Stimulated activated CD8-positive, alpha-beta memory T cell treated with anti-CD3 and anti-CD28 coated beads, Interleukin-7, amount 100 ng/mL, for 4 hours (primary cell): ENCODE measurements at places on chromosomes 16 and 17.

GRCh38 chr17:57289130-57289529 is 32.8 kb downstream of the MSI2 start:
- no peak for DNase-seq

- no peak for DNase-seq
Observed at GRCh38 chr17:57451191-57451590, 194.9 kb downstream of the MSI2 start.

- no peak for DNase-seq
Observed at GRCh38 chr16:30947859-30948666, 805 bp upstream of the ORAI3 start.

GRCh38 chr16:84138824-84139627 is 6.0 kb downstream of the HSDL1 start:
- no peak for DNase-seq

- no peak for DNase-seq
Observed at GRCh38 chr17:15431196-15431595, 36.2 kb downstream of the CDRT4 start.

GRCh38 chr16:25035494-25036405 is 20.6 kb upstream of the ARHGAP17 start:
- DNase-seq: no peak

DNA sequence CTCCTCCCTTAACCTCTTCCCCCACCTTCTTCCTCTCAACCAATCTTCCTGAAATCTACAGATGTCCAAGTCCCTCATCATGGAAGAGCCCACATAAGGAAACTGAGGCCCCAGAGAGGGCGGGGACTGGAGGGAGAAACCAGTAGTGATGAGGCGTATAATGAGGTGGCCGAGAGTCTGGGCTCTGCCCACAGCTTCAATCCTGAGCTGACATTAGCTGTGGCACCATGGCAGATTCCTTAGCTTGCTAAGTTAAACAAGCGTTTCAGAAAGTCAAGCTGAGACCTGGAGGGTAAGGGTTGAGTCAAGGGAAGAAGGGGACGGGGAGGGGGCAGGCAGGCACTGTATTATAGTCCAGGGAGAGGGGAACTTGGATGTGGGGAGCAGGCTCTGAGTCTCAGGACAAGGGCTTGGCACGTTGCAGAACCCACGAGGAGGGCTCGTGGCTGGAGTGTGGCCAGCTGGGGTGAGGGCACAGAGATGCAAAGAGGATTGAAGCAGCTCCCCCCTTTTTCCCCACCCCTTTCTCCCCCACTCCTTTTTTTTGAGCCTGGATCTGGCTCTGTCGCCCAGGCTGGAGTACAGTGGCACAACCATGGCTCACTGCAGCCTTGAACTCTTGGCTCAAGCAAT is 13.3 kb downstream of the ARHGAP23 start:
- no peak for DNase-seq

- DNase-seq: peak; percentile 62
Observed at GRCh38 chr17:68290268-68290954, 516 bp downstream of the SLC16A6 start.

DNA sequence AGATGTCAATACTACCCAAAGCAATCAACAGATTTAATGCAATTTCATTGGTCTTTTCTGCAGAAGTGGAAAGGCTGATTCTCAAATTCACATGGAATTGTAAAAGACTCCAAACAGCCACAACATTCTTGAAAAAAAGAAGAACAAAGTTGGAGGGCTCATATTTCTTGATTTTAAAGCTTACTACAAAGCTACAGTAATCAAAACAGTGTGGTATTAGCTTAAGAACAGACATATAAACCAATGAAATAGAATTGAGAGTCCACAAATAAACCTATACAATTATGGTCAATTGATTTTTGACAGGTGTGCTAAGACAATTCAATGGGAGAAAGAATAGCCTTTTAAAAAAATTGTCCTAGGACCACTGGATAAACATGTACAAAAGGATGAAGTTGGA is 14.4 kb upstream of the ABCC1 start:
- no peak for DNase-seq

GRCh38 chr17:50147841-50148225 is 2.6 kb downstream of the PPP1R9B start:
- no peak for DNase-seq

DNA sequence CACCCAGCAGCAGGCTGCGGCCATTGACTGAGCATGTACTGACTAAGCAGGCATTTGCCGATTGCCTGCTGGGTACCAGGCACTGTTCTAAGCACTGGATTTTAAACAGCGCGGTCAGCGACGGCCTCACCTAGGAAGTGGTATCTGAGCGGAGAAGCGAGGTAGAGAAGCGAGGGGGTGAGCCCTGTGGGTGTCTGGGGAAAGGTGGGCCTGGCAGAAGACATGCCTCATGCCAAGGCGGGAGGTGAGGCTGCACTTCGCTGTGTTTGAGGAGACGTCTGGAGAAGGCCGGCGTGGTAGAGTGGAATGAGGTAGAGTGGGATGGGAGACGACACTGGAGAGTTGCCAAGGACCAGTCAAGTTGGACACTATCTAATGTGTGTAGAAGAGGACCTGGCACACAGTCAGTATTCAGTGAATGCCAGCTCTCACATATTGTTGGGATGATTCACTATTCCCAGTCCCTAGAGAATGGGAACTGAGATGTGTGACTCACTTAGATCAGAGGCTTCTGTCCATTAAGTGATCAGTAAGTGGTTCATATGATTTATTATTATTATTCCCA is 14.4 kb downstream of the SYCE1L start:
- DNase-seq: no peak

DNA sequence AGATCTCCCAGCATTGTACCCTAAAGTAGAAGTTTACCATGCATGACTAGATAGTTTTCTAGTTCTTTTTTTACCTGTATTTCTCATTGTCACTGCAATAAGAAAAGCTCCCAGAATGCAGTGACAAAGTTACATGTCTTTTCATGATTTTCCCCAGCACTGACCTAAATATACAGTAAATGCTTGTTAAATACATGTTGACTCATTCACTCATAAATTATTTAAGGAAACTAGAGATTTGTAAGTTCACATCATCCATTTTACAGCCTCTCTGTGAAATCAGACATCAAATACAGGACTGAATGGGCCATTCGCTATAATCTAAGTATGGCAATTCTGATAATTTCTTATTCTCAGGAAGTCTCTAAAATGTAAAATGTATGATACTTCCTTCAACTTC is 258.9 kb upstream of the AXIN2 start:
- no peak for DNase-seq

GRCh38 chr16:83899272-83899897 is 470 bp downstream of the MLYCD start:
- DNase-seq: peak; percentile 48

GRCh38 chr17:78394209-78394608 is 15.8 kb downstream of the PGS1 start:
- no peak for DNase-seq

DNA sequence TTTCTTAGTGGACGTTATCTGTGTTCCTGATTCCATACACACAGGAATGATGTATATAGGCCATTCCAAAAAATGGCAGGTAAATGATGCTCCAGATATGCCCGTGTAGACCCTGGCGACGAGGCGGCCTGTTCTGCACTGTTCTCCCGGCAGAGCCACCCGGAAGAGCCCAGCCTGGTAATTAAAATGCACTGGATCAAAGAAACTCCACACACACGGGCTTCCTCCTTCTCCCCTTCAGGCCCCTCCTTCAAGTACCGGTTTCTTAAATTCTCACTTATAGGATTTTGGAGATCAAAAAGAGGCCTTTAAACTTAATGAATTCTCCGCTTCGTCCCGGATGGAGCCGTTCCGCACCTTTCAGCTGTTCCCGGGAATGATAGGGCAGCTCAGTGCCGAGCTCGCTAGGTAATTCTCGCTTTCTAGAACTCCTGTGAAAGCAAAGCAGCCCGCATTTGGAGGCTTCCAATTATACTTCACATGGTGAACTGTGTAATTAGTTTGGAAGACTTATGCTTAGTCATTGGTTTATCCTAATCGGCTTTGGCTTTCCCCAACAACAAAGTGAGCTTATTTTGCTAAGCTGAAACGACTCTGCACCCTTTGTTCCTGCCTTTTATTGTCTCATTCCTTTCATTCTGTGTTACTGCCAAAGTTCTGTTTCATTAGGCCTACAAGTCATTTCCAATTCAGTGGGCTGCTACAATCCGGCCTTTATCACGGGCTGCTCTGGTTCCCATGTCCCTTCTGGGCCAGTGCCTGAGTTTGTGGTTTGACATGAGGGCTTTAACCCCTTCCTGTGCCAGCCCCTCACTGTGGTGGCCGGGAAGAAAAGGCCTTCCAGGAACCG is 150.0 kb downstream of the MSI2 start:
- no peak for DNase-seq

- no peak for DNase-seq
Observed at GRCh38 chr16:54521327-54521726, 234.7 kb upstream of the IRX3 start.

DNA sequence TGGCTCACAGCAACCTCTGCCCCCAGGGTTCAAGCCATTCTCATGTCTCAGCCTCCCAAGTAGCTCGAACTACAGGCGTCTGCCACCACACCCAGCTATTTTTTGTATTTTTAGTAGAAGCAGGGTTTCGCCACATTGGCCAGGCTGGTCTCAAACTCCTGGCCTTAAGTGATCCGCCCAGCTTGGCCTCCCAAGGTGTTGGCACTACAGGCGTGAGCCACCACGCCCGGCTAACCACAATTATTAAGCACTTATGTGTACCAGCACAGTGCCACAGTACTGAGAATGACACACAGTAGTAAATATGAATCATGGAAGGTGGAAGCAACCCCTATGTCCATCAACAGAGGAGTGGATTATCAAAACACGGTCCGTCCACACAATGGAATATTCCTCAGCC is 49.8 kb downstream of the COTL1 start:
- no peak for DNase-seq

DNA sequence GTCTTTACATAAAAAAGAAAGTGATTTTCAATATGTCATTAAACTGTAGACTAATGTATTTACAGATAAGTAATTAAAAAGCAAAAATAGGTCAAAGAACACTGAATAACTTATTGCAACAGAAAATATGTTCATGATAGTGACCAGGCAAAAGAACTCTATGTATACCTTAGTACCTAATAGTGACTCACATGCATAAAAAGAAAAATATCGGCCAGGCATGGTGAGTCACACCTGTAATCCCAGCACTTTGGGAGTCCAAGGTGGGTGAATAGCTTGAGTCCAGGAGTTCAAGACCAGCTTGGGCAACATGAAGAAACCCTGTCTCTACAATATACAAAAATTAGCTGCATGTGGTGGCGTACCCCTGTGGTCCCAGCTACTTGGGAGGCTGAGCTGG is 33.0 kb upstream of the TOM1L1 start:
- no peak for DNase-seq

DNA sequence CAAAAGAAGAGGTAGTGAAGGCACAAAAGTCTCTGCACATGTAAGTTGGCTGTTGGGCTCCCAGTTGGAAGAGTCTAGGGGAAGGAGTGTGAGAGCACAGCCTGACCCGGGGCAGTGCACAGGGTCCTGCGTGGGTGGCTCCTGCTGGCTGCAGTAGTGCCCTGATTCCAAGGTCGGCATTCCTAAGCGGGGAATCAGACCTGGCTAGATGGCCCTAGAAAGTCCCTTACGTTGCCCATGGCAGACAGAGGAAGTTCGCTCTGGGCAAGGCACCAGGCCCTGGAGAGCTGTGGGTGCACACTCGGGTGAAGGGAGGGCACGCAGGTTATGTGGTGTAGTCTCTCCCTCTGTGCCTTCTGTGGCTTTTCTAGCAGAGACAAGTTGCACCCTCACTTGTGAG is 22.8 kb upstream of the SLC5A11 start:
- DNase-seq: no peak

GRCh38 chr17:39755554-39756379 is 18.0 kb downstream of the GRB7 start:
- DNase-seq: peak; percentile 59

- no peak for DNase-seq
Observed at GRCh38 chr16:85390511-85391174, 222.5 kb upstream of the GSE1 start.

GRCh38 chr17:45247429-45248131 is 14.3 kb downstream of the SPATA32 start:
- DNase-seq: peak; percentile 94

GRCh38 chr17:1764284-1764683 is 2.4 kb downstream of the SERPINF1 start:
- DNase-seq: peak; percentile 12

DNA sequence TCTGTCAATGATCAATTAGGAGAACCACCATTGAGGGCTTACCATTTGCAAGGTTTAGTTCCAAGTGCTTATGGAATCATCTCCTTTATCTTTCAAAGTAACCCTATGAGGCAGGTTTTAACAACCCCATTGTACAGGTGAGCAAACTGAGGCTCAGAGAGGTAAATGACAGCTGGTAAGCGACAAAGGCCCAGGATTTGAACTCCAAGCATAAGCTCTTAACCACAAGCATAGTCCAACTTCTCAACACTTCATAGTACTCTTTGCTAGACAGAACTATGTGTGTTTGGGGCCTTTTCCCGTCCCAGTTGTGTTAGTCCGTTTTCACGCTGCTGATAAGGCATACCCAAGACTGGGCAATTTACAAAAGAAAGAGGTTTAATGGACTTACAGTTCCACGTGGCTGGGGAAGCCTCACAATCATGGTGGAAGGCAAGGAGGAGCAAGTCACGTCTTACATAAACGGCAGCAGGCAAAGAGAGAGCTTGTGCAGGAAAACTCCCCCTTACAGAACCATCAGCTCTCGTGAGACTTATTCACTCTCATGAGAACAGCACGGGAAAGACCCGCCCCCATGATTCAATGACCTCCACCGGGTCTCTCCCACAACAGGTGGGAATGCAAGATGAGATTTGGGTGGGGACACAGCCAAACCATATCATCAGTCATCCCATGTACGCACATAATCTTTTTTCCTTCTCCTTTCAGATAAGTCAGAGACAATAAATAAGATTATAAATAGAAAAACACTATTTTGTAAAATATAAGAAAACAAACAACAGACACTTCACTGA is 6.4 kb downstream of the RPH3AL start:
- DNase-seq: no peak

DNA sequence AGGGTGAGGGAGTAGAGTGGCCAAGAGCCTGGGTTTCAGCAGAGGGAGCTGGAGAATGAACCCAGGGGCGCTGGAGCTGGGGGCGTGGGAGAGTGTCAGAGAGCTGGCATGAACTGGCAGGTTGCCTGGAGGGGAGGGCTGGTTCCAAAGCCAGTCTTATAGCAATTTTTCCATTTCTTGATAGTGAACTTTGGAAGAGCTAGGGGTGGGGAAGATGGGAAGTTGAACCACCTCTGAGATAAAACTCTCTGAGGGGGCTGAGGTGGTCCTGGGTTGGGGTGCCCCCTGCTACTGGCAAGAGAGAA is 36.9 kb downstream of the ADGRG5 start:
- no peak for DNase-seq
